Stimulated activated CD4-positive, alpha-beta T cell treated with anti-CD3 and anti-CD28 coated beads, Interleukin-1b, Interleukin-23, amount 100 ng/mL, for 1 hour (primary cell): ENCODE measurements at places on chromosomes 16 and 17.

- no peak for DNase-seq
Measured at GRCh38 chr17:32828822-32829221, 48.1 kb downstream of the MYO1D start.

- DNase-seq: no peak
Measured at GRCh38 chr17:78081551-78081950, 47.0 kb downstream of the TMC6 start.

- no peak for DNase-seq
Measured at GRCh38 chr16:57997528-57998265, 2.8 kb downstream of the ZNF319 start.

- no peak for DNase-seq
Measured at GRCh38 chr17:40321524-40321929, 12.5 kb downstream of the RARA start.

DNA sequence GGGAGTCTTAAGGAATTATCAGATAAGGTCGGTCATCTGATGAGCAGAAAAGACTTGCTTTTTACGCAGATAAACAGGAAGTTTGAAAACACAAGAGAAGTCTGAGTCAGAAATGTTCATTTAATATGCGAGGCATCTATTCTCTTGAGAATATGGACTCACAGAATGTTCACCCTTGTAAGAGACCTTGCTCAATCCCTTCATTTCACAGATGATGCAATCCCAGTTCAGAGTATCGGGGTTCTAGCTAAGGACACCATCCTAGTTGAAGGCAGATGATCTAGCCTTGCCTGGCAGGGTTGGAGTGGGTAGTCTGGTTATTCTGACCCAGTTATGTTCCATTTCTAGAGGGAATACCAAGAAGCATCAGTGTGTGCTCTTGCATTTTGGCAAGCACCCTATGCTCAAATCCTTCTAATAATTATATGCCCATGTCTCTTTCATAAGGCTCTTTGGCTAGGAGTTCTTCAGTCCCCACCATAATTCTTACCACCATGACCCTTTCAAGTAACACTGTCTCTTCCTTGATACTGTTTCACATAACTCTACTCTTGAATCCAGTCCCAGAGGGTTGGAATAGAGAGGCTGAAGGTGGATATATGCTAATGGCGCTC, 42.5 kb downstream of the YPEL2 start:
- DNase-seq: no peak

GRCh38 chr16:54957403-54958166, 26.9 kb downstream of the IRX5 start:
- no peak for DNase-seq

DNA sequence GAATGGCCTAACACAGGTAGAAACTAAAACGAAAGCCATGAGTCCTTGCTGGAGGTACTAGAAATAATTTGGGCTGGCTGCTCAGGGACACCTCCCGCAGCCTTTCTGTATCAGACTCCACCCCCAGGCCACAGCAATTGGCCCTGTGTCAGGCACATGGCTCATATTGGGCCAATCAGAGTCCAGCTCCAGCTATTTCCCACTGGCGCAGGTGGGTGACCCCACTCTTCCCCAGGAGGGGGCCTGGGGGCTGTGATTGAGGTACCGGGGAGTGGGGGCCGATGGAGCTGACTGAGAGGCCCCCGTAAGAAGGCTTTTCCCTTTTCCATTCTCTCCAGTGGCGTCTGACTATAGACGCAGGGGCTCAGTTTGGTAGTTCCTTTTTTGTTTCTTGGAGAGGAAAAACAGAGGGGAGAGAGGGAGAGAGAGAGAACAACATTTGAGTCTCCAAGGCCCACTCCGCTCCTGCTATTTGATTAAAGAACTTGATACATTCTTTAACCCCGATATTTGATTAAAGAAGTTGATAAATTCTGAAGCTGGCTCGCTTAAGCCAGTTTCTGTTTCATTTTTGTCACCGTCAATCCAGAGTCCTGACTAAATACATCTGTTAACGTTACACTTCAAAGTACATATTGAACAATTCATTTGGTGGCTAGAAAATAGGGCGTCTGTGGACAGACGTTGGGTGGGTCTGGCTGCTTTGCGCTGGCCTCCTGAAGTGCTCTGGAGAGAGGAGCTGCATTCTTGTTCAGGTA, 26.3 kb downstream of the FOXL1 start:
- DNase-seq: no peak

GRCh38 chr17:44589316-44590071, 32.2 kb downstream of the FZD2 start:
- DNase-seq: no peak

DNA sequence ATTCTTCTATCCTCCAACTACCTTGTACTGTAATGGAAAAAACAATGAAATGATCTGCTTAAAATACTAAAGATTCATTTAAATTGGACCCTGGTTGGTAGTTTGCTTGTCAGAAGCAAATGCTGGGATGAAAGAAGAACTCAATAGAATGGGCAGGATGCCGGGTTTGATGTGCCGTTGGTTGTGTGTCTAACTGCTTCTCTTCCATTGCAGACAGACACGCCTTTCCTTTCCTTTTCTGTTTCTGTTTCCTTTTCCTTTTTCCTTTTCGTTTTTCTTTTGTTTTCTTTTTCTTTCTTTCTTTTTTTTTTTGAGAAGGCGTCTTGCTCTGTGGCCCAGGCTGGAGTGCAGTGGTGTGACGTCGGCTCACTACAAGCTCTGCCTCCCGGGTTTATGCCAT, 64.6 kb downstream of the PLCG2 start:
- no peak for DNase-seq

- DNase-seq: no peak
Measured at GRCh38 chr16:13390093-13390985, 488.9 kb downstream of the SHISA9 start.

- no peak for DNase-seq
Measured at GRCh38 chr16:17230932-17231581, 239.7 kb downstream of the XYLT1 start.

DNA sequence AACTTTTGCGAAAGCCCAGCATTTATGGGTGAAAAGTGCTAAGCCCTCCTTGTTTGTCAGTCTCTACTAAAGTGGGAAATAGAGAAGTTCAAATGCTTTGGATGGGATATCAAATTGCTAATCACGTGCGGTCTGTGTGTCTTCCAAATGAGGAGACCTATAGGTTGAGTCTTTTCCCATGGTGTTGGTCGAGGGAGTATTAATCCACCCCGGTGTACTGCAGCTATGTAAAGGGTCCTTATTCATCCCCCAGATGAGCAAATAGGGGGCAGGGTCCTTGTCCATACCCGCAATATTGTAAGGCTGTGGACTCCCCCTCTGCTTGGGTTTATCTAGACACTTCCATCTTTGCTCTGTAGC, 14.6 kb downstream of the KIAA0513 start:
- no peak for DNase-seq

GRCh38 chr16:2163211-2163881, 7.8 kb downstream of the TRAF7 start:
- DNase-seq: no peak

DNA sequence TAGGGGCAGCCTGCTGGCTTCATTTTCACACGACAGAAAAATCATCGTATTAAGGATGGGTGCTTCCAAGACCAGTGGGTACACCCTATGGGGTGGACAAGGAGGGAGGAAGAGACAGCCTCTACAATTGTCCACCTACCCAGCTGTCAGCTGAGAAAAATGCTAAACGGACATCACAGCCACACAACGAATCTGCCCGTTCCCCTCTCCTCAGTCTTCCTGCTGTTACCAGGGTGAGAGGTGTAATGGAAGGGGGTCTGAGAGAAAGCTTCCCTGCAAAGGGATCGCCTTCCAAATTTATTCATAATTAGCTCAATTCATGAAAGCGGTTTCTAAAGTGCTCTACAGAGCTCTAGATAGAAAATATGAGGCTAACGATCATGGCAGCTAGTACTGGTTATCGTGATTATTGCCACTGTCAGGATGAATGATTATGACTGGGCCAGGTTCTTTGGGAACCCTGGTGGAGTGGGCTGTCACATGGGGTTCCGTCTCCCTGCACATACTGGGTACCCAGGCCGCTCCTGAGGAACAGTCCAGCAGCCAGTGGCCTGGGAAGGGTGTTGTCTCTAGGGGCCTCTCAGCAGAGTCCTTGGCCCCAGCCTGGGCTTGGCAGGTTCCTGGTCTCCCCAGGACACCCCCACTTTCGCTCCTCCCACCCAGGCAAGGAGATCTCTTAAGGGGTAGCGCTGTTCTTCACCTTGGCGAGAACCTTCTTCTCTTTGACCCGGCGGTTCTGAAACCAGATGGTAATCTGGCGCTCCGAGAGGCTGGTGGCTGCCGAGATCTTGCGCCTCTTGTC, 2.2 kb downstream of the HOXB13 start:
- DNase-seq: no peak

GRCh38 chr17:61400066-61400716, 548 bp downstream of the TBX2 start:
- DNase-seq: no peak

DNA sequence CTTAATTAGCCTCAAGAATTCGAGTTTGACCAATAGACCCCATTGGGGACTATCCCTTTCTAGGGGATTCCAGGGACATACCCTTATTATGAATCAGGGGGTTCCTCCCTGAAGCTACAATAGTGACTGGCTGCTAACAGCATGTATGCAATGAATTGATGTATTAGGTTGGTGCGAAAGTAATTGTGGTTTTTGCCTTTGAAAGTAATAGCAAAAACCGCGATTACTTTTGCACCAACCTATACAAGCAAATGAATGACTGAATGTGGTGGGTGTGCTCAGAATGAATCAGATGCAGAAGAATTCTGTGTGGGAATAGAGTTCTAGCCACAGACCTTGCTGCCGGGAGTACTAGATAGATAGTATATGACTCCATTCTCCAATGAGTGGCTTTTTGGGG, 76.7 kb downstream of the HLF start:
- DNase-seq: no peak

- no peak for DNase-seq
Measured at GRCh38 chr16:79411357-79411756, 189.2 kb downstream of the MAF start.

DNA sequence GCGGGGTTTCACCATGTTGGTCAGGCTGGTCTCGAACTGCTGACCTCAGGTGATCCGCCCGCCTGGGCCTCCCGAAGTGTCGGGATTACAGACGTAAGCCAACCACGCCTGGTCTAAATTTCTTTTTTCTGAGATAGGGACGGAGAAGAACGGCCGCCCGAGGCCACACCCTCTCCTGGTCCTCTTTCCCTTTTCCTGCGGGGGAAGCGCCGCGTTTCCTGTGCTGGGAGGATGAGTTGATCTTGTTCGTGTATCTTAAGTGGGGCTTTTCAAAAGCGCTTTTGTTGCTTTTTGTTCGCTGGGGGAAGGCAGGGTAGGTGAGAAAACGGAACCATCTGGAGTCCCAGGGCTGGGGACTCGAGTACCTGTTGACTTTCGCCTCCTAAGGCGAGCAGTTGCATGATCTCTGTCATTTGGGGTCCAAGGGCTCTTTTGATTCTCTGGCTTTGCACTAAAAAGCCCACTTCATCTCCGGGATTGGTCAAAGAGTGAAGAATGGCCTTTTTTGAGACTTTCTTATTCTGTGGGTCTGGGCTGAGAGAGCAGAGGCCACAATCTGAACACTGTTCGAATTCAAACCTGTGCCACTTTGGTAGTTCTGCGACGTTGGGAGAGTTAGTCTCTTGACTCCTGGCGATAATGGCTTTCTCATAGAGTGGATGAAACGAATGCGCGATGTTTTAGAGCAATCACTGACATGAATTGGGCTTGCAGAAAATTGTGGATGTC, 1.3 kb downstream of the FUS start:
- DNase-seq: no peak
